ENCODE measurements at places on chromosomes 6 and 20.

- DNase-seq: no peak
These were observed 243.4 kb downstream of the BMP7 start for GRCh38 chr20:57023007-57023406.

- DNase-seq: no peak
These were observed 58.2 kb downstream of the DNAH8 start for GRCh38 chr6:38773338-38773737.

- DNase-seq: no peak
These were observed 123.0 kb downstream of the TCP11 start for GRCh38 chr6:35018182-35018519.

- no peak for DNase-seq
These were observed 250.5 kb upstream of the PRND start for GRCh38 chr20:4471221-4471620.

DNA sequence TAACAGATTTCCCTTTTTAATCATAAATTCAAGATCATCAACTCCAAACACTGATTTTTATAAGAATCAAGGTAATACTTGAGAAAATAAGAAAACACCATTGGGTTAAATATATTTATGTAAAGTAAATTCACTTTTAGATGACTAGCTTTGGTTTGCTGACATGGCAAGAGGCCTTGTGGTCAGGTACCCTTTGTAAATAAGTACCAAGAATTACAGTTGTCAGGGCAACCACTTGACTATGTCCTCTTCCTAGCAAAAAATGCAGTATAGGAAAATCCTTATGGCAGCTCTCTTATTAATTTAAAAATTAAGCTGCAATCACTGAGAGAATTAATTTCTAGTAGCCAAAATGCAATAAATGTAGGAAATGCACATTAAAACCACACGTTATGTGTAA, 153.8 kb downstream of the INSM1 start:
- no peak for DNase-seq

DNA sequence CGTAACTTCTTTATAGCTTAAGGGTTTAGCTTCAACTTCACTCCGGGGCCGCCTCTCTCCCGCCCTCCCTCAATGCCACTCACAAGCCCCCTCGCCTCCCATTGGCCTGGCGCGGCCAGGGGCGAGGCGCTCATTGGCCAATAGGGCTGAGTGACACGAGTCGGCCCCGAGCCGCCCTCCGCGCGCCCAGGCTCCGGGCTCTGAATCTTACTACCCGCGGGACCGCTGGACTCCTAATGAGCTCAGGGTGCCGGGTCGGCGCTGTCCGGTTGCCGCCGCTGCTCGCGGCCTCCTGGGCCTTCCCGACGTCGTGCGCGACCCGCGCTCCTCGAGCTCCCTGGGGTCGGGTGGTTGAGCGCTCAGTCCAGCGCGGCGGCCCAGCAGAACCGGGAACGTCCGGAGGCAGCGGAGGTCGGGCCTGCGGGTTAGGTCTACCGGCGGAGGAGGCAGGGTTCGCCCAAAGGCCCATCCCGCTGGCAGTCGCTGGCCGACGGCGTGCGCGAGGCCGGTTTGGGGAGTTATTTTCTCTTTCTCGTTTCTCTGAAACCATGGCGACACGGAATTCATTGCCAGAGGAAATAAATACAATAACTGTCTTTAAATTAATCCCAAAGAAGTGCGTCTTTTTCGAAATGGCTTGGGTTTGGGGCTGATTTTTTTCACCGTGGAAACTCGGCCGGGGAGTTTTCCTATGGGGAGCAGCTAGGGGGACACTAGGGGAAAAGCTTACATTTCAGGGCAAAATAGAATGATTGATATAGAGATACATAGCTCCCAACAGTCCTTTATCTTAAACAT, at the start of gene SIM1:
TSS of gene SIM1 (minus strand) at position 19 of the 798 bp plus-strand sequence. CDS start 1,453 bp downstream, outside the sequence.
- no peak for DNase-seq

DNA sequence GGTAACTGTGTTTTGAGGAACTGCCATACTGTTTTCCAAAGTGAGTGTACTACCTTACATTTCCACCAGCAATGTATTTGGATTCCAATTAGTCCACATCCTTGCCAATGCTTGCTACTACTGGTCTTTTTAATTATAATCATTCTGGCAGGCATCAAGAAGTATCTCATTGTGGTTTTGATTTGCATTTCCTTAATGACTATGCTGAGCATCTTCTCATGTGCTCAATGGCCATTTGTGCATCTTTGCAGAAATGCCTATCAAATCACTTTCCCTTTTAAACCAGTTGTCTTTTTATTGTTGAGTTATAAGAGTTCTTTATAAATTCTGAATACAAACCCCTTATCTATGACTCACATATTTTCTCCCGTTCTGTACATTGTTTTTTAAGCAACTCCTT, 75.9 kb downstream of the ATG5 start:
- no peak for DNase-seq

GRCh38 chr20:40663991-40664880, 24.8 kb downstream of the MAFB start:
- no peak for DNase-seq
